ENCODE measurements at places on chromosomes 3 and 15. TPM values are rescaled to one million over a fixed set of nuclear protein-coding genes. Genes with fewer than 3 reads are reported as not detected.

Gene HYKK
- 6.7 TPM for total RNA-seq

Gene CCNB2
- 103 TPM for total RNA-seq

Gene MYO5C
- 5.5 TPM for total RNA-seq

Gene NR2E3
- 0.15 TPM for total RNA-seq

Gene PLSCR5
- not detected for total RNA-seq

Gene GOLIM4
- total RNA-seq = 18.9 TPM

Gene CHRFAM7A
- total RNA-seq = 6.7 TPM

Gene ESYT3
- total RNA-seq = 0.64 TPM

Gene AMT
- total RNA-seq = 0.13 TPM

Gene CFAP100
- not detected for total RNA-seq

Gene CGGBP1
- total RNA-seq = 38.6 TPM

Gene LRRC2
- not detected for total RNA-seq

Gene IFT80
- total RNA-seq = 12.0 TPM

Gene PRRT3
- total RNA-seq = 1.7 TPM

Gene CFAP91
- 0.35 TPM for total RNA-seq

Gene ZIC1
- total RNA-seq = 0.07 TPM

Gene AKAP13
- 49.1 TPM for total RNA-seq

Gene NGLY1
- 15.9 TPM for total RNA-seq

Gene DHFR2
- 2.7 TPM for total RNA-seq

Gene CP
- total RNA-seq = 5.3 TPM

Gene RBSN
- total RNA-seq = 10.5 TPM

Gene CCDC54
- not detected for total RNA-seq

Gene MELTF
- 66.3 TPM for total RNA-seq

Gene UROC1
- not detected for total RNA-seq

All from A549 treated with RU486 at 1 μM for 4 hours (cell line).